ENCODE measurements at places on chromosomes 12 and 14.

DNA sequence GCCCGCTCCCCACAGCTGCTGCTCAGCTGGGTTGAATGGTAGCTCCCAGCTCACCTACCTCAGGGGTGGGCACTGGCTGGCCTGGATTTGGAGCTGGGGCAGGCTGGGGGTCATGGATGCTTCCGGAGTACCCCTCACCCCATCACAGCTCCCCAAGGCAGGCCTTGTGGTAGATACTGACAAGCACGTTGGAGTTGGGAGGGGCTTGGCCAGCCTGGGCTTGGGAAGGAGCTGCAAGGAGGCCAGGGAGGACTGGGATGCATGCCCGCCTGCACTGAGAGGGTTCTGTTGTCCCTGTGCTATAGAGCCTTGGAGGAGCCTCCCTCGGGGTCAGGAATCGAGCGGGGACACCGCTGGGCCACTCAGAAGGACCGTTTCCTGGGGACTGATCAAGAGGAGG, 14.2 kb downstream of the TMEM63C start:
- no peak for DNase-seq

- DNase-seq: no peak
Measured at GRCh38 chr14:104288272-104288671, 149.9 kb downstream of the KIF26A start.

- DNase-seq: no peak
Measured at GRCh38 chr12:4178424-4179170, 95.0 kb upstream of the CCND2 start.

DNA sequence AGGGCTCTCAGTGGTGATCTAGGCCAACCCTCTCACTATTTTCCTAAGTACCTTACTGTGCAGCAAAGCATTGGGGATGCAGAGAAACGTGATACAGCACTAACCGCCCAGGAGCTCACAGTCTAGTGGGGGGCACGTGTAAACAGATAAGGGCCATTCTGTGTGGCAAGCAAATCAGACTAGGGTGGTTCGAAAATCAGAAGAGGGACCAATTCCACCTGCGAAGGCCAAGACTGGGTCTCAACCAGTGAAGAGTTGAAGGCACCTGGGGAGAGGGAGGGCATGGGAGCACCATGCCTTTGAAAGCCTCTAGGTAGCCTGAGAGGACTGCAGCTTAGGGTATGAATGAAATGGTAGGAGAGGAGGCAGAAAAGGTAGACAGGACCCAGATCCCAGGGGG, 2.2 kb downstream of the PITPNM2 start:
- DNase-seq: no peak

GRCh38 chr14:45181329-45181728, 45.6 kb downstream of the FANCM start:
- no peak for DNase-seq

DNA sequence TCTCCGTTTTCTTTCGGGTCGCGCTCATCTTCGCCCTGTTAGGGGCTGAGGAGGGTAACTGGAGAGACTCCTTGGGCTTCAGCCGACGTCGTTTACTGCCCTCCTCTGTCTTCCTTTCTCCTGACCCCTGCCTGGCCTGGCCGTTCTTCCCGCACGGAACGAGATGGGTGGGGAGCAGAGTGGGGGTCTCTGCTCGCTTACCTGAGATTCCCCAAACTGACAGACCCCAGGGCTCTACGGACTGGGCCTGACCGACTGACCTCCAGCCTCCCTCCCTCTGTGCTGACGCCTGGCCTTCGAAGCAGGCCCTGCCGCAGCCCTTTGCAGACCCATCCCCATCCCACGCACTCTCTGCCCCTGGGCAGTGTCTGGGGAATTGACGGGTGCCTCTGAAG, 439 bp downstream of the GOLGA5 start:
- no peak for DNase-seq

DNA sequence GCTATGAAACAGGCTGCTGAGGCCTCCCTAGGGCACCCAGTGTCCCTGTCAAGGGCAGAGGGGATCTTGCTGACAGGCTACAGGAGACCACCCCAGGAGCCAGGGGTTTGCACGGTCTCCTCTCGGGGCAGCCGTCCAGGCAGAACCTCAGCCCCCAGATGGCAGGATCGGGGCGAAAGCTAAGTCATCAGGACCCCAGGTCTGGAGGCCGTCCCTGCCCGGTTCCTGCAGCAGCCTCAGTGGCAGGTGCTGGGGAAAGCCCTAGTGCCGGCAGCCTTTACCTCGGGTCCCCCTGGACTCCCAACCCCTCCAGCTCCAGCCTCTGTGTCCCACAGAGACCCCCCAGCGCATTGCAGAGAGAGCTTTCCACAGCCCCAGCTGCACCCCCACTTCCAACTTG, 103.8 kb upstream of the C14orf180 start:
- DNase-seq: no peak

- no peak for DNase-seq
Measured at GRCh38 chr14:49483268-49483667, 102.9 kb downstream of the RPS29 start.

DNA sequence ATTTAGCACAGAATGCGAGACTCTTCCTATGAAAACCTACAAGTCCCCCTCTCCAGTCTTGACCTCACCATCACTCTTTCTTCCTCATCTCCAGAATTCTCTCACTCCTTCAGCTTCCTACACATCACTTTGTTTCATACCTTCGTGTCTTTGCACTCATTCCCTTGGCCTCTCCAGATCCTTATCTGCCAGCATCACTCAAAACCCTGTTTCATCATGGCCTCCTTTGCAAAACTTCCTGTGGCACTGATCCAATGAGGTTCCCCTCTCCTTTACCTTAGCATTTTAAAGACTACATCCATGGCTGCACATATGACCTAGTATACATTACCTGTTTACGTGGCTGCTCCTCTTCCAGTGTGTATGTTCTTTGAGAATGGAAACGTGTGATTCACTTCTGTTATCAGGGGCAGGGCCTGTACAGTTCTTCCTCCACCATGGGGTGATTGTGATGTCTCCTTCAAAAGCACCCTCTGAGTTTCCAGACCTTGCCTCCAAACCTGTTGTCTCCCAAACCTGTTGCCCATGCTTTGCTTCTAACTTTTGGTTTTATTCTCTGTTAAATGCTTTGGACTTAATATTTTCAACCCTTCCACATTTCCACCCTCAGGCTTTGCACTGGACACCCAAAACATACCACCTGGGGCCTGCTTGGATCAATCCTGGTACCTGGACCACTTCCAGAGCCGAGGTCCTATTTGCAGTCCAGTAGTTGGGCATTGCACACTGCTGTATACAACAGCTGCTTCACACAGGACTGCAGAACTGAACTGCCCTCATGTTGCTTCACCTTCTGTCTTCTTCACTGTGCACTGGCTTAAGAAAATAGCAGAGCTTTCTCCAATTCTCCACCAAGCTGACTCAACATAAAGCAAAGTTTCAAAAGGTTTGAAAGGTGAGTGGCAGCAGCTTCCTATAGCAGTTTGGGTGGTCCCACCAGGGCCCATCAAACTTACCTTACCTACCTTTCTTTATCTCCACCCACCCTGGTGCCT, 131.7 kb downstream of the LLPH start:
- no peak for DNase-seq

- no peak for DNase-seq
Measured at GRCh38 chr12:91355150-91356006, 172.8 kb upstream of the DCN start.

DNA sequence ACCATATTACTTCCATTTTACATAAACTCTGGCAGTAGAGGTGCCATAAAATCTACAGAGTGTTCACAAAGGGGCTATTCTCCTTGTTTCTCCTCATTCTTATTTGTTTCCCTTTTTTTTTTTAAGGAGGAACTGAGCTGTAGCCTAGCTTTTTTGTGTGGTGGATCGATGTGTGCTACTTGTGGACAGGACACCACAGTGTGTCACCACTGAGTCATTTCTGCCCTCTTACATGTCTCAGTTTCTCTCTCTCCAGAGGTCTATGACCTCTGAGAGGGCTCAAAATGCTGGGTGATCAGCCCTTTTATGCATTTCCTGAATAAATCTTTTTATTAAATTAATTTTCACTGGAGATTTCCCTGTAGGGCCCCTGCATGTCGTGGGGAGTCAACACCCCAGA, 370.2 kb downstream of the ADGRD1 start:
- no peak for DNase-seq

GRCh38 chr12:49619286-49619685, 4.1 kb upstream of the PRPF40B start:
- no peak for DNase-seq

Measured in activated CD4-positive, alpha-beta T cell treated with anti-CD3 and anti-CD28 coated beads for 1 hour (primary cell).